ENCODE measurements at places on chromosomes 3 and 15.

DNA sequence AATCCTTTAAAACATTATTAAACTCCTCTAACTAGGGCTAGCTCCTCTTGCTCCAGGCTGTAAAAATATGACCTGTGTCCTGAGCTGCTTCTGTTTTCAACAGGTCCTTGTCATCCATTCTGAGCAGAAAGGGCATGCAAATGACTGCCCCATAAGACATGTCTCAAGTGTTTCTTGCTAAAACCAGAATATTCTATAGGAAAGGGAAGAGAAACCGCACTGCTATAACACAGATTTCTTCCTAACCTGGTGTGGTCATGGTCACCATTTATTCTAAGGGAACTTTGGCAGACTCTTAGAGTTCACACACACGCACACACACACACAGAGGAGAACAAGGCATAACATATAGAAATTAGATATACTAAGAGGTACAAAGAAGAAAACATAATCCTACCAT lies 34.2 kb upstream of the B3GNT5 start:
- no peak for DNase-seq

DNA sequence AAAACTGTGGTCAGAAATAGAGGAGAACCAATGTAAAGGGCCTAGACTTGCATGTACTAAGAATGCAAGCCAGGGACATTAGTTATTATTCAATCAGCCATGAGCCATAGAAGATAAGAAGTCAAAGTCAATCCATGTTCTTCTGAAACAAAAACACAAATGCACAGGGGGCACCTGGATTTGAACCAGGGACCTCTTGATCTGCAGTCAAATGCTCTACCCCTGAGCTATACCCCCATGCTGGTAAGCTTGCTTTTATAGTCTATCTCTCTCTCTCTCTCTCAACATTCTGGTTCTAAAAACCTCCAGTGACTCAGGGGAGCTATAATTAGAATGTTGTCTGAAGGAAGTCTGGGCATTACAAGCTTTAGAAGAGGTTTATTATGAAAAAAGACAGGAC lies 85.6 kb upstream of the ACP3 start:
- no peak for DNase-seq

DNA sequence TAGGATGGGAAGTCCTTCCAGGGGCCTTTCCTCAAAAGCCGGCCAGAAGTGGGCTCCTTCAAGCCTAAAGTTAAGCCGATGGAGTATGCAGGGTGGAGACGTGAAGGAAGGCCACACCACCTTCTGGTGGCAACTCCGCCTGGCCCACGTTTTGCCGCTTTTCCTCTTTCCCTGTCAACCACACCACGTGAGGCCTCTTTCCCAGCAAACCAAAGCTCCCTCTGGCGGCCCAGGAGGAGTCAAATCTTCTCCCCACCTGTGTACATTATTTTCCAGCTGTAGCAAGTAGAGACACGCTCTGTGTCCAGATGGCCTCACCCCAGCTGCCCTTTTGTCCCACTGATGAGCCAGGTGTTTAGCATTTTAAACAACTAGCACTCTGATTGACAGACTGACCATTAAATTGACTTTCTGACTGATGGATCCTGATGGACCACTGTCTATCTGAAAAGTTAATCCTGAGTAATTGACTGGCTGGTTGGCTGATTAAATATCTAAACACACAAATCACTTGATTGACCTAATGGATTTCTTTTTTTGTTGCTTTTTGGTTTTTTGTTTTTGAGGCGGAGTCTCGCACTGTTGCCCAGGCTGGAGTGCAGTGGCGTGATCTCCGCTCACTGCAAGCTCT lies 59.6 kb upstream of the ZBTB38 start:
- no peak for DNase-seq

- DNase-seq: no peak
These were observed 545.5 kb downstream of the NAALADL2 start for GRCh38 chr3:175404621-175405020.

- no peak for DNase-seq
These were observed 24.0 kb upstream of the SRP14 start for GRCh38 chr15:40062816-40063562.

DNA sequence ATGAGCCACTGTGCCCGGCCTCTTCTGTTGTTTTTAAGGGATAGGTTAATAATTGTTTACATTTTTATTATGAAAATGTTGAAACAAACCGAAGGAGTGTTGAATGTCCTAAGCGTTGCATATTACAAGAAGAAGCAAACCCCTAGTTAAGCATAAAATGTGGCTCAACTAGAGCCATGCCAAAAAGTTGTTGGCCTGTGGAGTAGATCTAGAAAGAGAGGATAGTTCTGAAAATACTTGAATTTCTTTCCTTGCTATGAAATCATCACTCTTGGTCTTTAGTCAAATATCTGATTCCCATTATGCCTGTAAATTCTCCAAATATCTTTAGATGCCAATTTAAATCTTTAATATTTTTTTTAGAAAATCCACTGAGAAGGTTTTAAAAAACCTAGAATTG lies 12.8 kb downstream of the RBP2 start:
- DNase-seq: no peak

DNA sequence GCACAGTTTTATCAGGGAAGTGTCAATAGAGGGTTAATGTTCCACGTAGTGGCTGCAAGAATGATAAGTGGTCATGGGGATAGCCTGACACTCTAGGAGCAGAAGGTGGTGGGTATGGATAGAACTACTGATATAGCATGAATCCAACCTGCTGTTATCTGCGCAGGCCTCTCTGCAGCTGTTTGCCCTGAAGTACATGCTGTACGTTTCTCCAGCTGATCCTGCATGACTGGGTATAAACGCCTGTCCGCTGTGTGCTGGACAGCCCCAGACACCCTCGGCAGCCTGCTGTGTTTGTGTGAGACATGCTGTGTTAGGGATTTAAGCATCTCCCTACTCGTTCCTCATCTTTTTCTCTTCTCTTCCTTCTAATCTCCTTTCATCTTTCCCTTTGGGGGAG lies 87.1 kb downstream of the LPP start:
- DNase-seq: no peak

DNA sequence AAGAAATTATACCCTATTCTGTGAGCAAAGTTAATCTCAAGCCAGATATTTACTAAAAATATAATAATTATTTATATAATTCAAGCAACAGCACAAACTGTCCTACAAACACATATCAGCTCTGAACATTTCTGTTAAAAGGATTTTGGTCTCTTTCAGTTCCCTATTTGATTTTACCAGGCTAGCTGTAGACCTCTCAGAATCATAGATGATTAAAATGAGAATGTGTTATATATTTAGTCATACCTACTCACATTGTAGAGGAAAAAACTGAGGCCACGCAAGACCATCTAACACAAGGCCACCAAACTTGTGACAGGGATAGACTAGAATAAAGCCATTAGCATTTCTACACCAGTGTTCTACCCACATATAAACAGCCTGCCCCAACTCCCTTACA lies 28.5 kb downstream of the ACKR4 start:
- DNase-seq: no peak

- DNase-seq: no peak
These were observed 1.9 kb upstream of the ALS2CL start for GRCh38 chr3:46695177-46695961.

DNA sequence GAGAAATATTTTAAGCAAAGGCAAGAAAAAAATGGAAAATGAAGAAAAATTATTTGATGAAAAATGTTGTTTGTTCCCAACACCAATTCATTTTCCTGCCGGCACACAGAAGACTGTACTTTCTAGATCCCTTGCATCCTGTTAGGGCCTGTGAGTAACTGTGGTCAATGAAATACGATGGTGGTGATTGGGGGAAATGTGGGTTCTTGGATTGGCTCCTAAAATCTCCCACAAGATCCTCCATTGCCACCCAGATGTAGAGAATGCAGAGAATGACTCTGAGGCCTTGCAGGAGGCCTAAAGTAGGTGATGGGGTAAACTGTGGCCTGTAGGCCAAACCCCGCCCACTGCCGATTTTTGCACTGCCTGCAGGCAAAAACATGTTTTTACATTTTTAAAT lies 46.3 kb upstream of the C3orf70 start:
- DNase-seq: no peak

- DNase-seq: no peak
These were observed 254.0 kb downstream of the GABRB3 start for GRCh38 chr15:26518885-26519284.

- DNase-seq: no peak
These were observed 2.3 kb downstream of the RNF7 start for GRCh38 chr3:141740349-141740748.

DNA sequence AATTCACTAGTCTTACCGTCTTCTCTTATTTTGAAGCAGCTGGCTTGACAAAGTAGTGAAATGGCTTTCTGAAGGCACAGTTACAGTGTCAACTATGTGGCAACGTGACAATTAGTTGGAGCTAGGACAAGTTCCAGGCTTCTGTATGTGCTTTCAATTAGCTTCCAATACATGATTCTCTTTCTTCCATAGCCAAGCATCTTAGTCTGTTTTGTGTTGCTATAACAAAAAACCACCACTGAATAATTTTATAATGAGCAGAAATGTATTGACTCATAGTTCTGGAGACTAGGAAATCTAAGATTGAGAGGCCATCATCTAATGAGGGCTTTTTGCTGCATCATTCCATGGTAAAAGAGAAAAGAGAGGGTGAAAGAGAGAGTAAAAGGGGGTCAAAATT lies 365.1 kb upstream of the PLSCR5 start:
- no peak for DNase-seq

- DNase-seq: peak; percentile 18
These were observed 41.2 kb downstream of the PTPN23 start for GRCh38 chr3:47421741-47422649.

DNA sequence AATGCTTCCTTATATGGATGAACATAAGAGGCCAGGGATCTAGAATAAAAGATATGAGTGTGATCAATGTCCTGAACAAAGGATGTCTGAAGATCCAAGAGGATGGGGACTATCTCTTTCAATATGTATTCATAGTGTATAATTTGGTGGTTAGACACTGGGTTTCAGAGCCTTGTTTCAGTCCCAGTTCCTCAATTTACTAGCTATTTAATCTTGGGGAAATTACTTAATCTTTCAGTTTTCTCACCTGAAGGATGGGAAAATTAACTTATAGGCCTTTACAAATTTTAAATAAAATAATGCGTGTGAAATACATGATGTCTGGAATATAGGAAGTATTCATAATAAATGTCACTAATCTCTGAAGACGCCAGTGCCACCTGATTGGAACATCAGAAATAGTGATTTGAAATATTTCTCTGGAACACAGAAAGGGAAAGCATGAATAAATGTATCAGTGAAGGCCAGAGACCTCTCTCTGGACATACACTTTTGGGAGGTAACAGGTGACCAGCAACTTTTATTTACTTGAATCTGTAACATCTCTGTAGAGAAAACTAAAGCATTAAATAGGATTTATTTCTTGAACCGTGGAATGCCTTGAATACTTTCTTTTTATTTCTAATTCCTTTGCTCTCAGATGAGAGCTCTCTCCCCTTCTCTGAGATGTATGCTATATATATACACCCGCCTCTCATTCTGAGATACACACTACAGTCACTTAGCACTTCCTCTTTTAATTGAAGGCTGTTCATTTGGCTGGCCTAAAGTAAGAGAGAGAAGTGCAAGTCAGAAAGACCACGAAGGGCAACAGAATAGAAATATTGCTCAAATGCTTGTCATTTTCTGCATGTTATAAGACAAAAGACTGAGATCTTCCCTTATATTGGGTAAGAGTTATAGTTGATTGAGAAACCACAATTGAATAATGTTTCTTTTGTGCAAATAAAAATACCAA lies 407.1 kb downstream of the LSAMP start:
- no peak for DNase-seq

DNA sequence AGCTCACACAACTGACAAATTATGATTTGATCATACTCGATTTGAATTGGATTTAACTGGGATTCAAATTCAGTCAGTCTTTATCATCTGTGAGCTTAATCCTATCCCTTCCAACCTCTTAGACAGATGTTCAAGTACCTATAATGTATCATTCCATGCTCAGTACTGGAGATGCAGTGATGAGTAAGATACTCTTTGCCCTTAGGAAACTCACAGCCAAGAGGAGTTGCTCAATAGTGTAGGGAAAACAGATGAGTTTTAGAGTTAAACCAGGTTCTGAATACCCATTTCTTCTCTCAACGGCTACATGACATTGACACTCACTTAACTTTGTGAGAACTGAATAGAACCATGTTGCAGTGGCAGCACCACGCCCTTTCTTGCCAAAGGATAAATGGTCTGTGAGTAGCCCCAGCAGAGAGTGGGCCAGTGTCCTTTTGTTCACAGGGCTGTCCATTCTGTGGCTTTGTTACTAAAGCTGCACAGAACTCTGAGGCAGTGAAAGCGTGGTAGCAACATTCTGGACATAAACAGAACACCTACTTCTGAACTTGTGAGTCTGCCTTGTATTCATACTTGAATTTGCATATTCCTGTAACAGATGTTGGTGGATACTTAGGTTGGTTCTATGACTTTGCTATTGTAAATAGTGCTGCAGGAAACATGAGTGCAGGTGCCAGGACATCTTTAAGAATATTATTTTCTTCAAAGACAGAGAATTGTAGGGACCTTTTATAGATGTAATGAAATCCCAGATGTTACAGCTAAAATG lies 91.6 kb downstream of the RASA2 start:
- DNase-seq: no peak

DNA sequence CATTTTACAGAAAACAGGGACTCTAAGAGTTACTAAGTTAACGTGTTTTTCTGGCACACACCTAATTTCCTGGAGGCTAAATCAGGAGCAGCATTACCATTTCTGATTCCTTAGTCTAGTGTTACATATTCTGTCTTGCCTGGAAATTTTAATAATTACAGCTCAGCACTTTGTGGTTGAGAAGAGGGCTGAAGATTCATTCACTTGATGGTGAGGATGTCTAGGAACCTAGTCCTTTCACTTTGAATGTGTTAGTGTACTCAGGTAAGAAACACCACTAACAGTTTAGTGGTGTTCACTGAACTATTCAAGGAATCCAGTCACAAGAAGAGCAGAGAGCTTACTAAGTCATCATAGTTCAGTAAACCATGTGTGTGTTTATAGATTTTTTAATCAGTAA lies 102.8 kb downstream of the STT3B start:
- DNase-seq: no peak

DNA sequence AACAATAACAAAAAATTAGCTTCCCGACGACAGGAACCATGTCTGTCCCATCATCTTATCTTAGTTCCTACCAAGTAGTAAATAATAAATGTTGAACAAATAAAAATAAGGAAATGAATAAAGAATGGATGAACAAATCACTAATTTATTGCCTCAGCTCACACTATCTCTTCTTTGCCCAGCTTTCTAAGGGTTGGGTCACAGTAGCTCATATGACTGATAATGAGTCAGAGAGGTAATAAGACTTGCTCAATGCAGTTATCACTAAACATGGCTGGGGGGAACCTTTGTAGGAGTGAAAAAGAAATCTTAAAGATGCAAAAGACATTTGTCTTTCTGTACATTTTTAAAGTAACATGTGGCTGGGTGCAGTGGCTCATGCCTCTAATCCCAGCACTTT lies 182.2 kb downstream of the WDR76 start:
- no peak for DNase-seq

DNA sequence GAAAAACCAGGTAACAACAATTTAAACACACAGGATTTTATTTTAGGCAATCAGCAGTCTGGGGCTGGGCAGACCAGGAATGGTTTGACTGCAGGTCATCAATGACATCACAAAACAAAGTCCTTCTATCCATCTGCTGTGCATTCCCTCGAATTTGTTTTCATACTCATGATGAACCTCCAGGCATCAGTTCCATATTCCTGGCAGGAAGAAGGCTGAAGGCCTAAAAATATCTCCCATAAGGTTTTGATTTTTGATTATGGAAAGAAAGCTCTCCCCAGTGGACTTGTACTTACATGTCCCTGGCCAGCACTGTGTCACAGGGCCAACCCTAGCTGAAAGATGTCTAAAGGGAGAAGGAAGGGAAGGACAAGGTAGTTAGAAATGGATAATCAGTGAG lies 107.4 kb downstream of the PEAK1 start:
- no peak for DNase-seq

GRCh38 chr15:41915255-41915994 lies 21.6 kb upstream of the SPTBN5 start:
- no peak for DNase-seq
